Nephron progenitor cell (in vitro differentiated cells): ENCODE measurements at places on chromosomes 5 and 9.

GRCh38 chr5:72644296-72644695 is 137.1 kb upstream of the ZNF366 start:
- DNase-seq = no peak

- no peak for DNase-seq
Measured at GRCh38 chr9:126303488-126303887, 23.1 kb upstream of the MVB12B start.

- DNase-seq = no peak
Measured at GRCh38 chr9:88828492-88828974, 162.7 kb upstream of the S1PR3 start.

- no peak for DNase-seq
Measured at GRCh38 chr9:71431931-71432330, 310.5 kb upstream of the TRPM3 start.

DNA sequence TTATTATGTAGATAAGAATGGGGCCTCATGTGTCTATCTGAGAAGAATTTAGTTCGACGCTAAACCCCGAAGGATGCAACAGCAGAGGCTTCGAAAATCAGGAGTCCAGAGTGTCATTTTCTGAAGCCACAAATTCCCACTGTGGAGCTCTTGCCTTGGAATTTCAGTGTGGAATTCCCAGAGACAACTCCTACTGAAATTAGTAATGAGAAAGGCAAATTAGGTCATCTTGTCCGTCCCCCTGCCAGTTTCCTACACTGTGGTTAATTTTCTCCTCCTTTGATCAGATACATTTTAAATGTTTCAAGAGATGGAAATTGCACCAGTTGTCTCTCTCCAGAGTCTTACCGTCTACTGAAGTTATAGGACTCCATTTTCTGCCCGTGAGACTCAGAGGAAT is 633.6 kb downstream of the BNC2 start:
- DNase-seq = no peak

- no peak for DNase-seq
Measured at GRCh38 chr9:28616310-28616709, 1043.0 kb upstream of the C9orf72 start.

GRCh38 chr9:122076117-122076516 is 17.0 kb downstream of the TTLL11 start:
- no peak for DNase-seq

DNA sequence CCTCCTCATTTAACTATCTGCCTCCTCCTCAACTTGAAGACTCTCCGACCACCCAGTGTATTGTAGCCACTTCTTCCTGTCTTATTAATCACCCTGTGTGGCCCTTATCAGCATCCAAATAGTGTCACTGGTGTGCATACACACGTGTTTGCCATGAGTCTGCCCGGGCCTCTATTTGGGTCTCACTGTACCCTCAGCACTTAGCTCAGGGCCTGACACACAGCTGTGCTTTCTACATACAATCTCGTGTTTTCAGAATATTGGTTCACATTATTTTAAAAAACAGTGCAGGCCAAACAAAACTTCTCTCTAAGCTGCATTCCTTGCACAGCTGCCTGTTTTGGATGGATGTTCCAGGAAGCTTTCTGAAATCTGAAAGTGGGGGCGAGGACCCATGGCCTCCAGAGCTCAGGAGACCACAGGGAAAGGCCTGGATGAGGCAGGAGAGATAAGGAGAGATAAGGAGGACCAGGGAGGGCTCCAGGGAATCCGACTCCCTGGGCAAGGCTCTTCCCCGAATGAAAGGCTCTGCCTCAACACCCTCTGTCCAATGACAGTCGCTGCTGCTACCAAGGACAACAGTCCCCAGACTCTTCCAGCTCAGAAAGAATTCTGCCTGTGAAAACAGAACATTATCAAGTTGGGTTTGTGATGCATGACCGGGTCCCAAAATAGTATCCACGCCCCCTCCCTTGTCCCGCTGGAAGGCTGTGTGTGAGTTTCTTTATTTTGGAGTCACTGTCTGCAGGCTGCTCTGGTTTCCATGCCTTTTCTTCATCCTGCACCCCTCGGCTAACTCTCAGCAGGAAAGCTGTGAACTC is 255.6 kb downstream of the NSG2 start:
- DNase-seq = no peak

DNA sequence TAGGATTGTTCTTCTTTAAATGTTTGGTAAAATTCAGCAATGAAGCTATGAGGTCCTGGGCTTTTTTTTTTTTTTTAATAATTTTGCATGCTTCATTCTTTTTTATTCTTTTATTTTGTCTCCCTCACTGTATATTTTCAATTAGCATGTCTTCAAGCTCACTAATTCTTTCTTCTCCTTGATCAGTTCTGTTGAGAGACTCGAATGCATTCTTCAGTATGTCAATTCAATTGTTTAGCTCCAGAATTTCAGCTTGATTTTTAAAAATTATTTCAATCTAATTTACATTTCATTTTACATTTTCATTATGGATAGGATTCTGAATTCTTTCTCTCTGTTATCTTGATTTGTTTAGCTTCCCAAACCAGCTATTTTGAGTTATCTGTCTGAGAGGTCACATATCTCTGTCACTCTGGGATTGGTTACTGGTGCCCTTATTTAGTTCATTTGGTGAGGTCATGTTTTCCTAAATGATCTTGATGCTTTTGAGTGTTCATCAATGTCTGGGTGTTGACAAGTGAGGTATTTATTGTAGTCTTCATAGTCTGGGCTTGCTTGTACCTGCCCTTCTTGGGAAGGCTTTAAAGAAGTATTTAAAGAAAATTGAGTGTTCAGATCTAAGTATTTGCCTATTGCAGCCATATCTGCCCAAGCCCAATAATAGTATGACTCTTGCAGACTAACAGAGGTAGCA is 9.1 kb downstream of the LURAP1L start:
- DNase-seq = no peak

GRCh38 chr5:168364151-168364661 is 72.8 kb downstream of the WWC1 start:
- no peak for DNase-seq

DNA sequence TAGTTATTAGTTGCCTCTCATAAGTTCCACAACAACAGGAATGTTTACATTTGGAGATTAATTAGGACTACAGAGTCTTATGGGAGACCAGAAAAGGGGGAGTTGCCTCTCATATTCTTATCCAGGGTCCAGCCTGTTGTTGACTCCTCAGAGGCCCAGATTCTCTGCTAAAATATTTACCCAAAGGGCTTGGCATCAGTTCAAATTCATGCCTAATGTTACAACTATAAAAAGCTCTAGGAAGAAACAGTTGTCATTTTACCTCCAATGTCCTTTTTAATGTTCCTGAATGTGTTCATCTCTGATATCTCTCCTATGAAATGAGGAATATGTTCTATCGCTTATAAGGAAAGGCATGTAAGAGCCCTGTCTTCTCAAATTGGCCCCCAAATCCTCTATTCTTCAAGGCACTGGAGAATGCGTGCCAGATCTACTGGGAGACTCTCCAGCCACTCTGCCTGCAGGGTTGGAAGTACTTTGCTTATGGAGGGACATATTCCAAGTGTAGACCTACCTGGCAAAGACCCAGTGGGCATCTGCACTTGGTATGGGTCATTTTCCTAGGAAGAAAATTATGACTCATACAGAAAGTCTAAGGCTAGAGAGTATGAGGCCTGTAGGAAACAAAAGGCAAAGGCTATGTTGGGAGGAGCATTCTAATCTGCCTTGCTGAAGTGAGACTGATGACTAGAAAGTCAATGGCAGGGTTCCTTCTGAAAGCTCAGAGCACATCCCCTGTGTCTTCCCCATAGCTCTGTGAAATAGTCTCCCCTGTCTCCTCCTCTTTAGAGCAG is 192.6 kb downstream of the ESM1 start:
- DNase-seq = no peak

GRCh38 chr5:65305913-65306312 is 175.8 kb downstream of the ADAMTS6 start:
- DNase-seq = no peak

DNA sequence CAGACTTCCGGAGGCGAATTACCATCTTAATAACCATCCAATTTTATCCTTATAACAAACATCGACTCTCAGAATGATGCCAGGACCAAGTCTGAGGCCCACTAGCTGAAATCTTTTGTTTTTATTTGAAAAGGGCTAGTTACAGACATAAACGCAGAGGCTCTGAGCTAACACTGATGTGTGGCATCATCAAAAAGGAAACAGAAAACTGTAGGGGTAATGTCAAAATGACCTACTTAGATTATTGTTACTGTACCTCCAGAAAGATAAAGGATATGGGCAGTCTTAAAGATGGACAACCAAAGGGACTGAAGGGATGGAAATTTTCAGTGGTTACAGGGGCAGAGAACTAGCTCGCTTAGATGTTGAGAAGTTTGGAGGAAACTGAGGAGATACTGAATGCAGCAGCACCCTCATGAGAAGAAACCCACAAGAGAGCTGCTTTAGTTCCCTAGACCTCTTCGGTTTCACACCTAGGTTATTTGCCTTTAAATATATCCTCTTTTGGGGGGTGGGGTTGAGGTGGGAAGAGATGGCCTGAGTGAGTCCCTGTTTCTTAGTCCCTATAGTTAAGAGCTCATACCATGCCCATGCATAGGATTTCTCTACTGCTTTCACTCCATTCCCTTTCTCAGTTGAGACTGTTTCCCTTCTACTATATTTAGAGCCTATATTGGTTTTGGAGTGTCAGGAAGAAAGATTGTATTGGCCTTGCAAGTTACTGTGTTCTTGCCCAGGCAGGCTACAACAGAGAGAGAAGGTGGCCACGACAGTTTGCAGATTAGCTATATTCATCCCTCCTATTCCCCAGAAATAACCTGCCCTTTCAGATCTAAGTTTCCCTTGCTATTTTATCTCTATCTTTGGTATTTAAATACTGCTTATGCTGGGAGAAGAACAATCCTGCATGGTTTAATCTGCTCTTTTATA is 320.4 kb upstream of the EFNA5 start:
- no peak for DNase-seq

GRCh38 chr5:138408023-138408422 is 30.8 kb upstream of the REEP2 start:
- DNase-seq = no peak

DNA sequence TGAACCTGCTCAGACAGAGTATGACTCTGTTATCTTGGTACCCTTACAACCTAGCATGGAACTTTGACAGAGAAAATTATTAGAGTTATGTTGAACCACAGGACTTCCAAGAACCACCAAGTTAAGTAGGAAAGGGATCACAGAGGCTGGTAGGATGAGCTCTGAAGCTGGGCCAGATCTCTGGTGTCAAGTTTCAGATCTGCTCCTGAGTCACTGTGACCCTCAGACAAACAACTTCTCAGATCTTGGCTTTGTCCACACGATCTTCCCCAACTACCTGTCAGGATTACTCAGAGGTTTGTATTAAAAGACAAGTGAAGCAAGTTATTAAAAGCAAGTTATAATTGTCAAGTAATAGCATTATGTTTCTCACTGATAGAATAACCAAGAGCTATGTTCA is 189.0 kb downstream of the SEC61B start:
- no peak for DNase-seq

DNA sequence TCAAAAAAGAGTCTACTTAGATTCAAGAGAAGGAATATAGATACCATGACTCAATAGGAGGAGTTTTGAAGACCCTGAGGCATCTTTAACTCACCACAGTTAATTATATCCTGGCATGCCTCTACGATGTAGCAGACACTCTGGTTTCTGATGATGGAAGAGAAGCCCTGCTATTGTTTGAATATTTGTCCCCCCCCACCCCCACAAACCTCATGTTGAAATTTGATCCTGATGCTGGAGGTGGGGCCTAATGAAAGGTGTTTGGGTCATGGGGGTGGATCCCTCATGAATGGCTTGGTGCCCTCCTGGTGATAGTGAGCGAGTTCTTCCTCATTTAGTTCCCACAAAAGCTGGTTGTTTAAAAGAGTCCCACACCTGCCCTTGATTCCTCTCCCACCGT is 147.9 kb upstream of the TBCA start:
- no peak for DNase-seq

GRCh38 chr5:167712986-167713585 is 578.4 kb upstream of the WWC1 start:
- DNase-seq = no peak

- no peak for DNase-seq
Measured at GRCh38 chr9:112700085-112700484, 17.8 kb downstream of the INIP start.

DNA sequence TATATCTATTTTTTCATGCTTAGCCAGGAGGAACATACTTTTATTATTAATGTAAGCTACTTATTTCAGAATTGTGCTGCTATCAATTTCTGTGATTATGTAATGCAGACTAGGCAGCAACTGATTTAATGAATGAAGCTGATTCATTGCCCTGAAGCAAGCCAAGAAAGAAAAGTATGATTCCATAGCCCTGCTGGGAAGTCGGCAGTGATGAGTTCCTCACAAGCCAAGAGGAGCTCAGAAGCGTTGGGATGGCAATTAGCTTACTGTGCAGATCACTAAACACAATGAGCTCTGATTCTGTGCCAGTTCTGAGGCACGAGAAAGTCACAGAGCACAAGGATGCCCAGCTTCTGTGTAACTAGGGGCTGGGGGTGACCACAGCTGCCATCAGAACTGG is 254.3 kb upstream of the KLF9 start:
- no peak for DNase-seq

GRCh38 chr9:108905494-108905893 is 28.4 kb downstream of the ELP1 start:
- no peak for DNase-seq

GRCh38 chr5:78518365-78519197 is 130.0 kb downstream of the LHFPL2 start:
- DNase-seq = no peak

DNA sequence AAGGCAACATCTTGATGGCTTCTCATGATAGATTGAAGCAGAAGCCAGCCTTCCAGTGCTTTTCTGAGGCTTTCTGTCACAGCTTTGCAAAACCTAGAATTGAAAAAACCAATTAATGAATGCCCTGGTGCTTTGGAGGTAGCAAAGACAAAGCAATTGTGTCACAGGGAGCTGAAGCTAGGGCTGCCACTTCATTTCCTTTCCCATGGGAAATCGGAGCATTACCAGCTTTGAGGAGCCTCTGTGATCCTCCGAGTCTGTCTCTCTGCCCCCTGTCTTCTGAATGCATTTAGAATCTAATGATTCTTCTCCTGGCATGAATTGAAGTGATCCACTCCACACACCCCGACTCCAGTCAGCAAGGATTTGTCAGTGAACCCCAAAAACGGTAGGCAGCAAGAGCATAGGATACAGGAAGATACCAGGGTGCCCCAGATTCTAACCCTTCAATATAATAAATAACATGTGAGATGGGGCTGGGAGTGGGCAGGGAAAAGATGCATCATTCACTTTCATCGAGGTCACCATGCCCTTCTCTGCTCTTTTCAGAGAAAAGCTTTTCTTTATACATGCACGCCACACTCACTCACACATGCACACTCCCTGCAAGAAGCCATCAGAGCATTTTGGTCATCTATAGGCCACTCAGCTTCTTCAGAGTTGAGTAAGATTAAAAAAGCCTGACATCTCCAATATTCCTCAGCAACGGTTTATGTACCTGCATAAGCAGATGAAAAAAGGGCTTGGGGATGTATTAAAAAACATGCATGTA is 247.7 kb upstream of the ZNF462 start:
- no peak for DNase-seq

GRCh38 chr5:5738797-5739489 is 316.5 kb downstream of the ICE1 start:
- no peak for DNase-seq

GRCh38 chr5:1017691-1018455 is 9.3 kb downstream of the NKD2 start:
- no peak for DNase-seq

GRCh38 chr5:9196403-9197227 is 349.3 kb downstream of the SEMA5A start:
- DNase-seq = no peak

- no peak for DNase-seq
Measured at GRCh38 chr5:126961702-126962101, 68.7 kb downstream of the MARCHF3 start.

GRCh38 chr9:86819552-86819951 is 127.8 kb downstream of the GAS1 start:
- DNase-seq = no peak
